ENCODE measurements at places on chromosomes 7 and 10.

GRCh38 chr10:7333961-7334641 is 76.7 kb downstream of the SFMBT2 start:
- no peak for DNase-seq

DNA sequence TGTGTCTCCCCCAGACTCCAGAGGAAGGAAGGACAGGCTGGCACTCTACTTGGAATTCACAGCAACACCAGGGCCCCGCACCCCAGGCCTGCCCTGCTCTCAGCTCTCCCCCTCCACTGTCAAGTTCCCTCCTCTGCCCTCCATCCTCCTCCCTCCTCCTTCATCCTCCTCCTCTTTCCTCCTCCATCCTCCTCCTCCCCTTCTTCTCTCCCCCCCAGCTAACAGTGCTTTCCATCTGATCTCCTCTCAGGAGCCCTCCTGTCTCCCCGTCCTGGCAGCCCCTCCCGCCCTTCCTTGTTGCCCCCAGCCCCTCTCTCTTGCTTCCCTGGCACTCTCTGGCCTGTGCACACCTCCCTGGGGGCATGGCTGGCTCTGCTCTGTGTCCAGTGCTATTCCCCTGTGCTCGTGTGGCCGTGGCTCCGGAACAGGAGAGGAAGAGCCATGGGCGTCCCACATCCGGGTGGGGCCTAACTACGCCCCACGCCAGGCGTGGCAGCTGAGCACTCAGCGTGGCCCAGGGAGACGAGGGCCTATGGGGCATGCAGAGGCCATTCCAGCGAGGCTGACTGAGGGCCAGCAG is 64.2 kb downstream of the PWWP2B start:
- no peak for DNase-seq

DNA sequence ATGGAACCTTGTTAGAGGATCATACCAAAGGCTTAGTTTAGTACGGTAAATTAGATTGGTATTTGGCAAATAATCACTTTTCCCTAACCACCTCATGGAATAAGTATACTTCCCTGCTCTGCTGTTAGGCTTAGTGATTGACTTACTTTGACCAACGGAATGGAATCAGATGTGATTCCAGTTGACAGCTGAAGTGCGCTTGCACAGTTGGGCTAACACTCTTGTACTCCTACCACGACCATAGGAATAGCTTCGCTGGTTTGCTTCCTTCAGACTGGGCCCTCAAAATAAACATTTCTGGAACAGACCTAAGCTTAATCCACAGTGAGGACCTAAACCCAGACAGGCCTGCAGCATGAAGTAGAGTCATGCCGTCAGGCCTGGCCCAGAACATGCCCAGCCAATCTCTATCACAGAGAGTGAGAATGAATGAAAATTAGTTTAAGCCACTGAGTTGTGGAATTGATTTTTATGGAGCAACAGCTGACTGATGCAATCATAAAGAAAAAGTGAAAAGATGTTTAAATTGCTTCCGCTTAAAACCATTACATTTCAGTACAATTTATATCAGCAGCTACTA is 122.3 kb downstream of the DOCK4 start:
- no peak for DNase-seq

DNA sequence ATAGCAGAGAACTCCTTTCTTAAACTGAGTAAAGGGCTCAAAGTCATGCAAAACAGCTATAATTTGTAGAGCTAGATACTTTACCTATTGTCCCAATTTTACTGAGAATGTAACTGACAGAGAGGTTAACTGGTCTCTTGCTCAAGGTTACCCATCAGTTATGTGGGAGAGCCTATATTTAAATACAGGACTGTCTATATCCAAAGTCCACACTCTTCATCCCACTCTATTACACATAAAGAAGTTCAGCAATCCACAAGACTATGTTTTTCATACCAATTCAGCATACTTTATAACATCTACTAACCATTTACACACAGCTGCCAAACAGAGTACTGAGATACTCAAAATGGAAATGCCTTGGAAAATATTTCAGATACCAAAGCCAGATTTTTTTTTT is 100.2 kb downstream of the MICU1 start:
- DNase-seq, result no peak

DNA sequence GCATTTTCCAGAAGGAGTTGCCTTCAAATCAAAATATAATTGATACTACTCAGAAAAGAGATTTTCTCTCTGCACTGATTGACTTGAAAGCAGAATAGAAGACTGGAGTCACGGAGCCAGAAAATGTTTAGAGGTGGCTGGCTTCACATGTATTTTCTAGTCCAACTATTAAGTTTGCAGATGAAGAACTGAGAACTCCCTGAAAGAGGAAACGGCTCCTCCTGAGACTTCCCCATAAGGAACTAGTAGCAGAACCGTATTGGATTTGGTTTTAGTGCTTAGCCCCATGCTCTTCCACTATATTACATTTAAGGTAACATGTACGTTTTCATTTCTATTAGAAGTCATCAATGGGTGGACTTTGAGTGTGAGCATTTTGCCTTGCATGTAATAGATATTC is 946.3 kb downstream of the CNTNAP2 start:
- DNase-seq, result no peak

Data from NCI-H1092 treated with DMSO at 0.1 percent for 48 hours (cell line).